Heart left ventricle (tissue), 16 donors: ENCODE measurements at places on chromosomes 5 and 9. TPM values are rescaled to one million over a fixed set of nuclear protein-coding genes. Genes with fewer than 3 reads are reported as not detected.

Gene CCDC192
- total RNA-seq = not detected

Gene CMBL
- total RNA-seq = 29.0 TPM

Gene ANKRD31
- total RNA-seq = not detected

- no peaks in the 10 kb centered on the region for H3K36me3 ChIP-seq
- H3K27ac ChIP-seq = no peak overlapping the region
- no peaks in the 10 kb centered on the region for H3K4me1 ChIP-seq
- no peak for DNase-seq
Measured at GRCh38 chr5:150853561-150853960, 7.2 kb downstream of the IRGM start.

Gene ZNF354B
- total RNA-seq = 11.3 TPM

Gene NDST1
- total RNA-seq = 50.2 TPM

- no peaks in the 10 kb centered on the region for H3K36me3 ChIP-seq
- peaks cover 10% of the 10 kb centered on the region for H3K4me1 ChIP-seq
- no peak overlapping the region for H3K27ac ChIP-seq
- DNase-seq = no peak
- no peak overlapping the region for H3K4me3 ChIP-seq
Measured at GRCh38 chr9:97873425-97873824, 20.4 kb downstream of the FOXE1 start.

GRCh38 chr5:154444556-154445421 is 1.0 kb upstream of the SAP30L start:
- peak overlapping the region; percentile 89 for H3K4me3 ChIP-seq
- H3K36me3 ChIP-seq = no peaks in the 10 kb centered on the region
- DNase-seq = no peak
- H3K27me3 ChIP-seq = no peaks in the 10 kb centered on the region

DNA sequence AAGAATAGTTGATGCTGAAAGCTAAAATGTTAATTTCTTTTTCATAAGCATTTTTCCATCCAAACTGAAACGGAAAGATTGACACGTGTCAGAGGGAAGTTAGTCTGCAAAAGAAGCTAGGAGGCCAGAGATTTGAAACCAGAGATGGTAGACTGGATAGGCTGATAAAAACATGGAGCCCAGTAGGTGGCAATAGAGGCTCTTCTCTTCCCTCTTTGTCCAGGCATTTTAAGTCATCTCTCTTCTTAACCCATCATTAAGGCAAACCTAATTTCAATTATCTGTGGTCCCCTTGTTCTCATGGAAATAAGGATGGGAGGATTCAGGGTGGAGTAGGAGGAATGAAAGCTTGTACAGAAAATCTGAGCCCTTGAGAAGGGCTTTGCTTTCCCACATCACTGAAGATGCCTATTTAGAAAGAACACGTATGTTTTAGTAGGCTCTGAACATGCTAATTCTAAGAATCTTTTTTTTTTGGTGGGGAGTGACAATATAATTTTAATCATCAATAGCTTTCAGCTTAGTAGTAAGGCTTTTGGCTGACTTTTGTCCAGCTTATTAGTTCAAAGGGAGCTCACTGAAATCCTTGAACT is 66.6 kb downstream of the ZNF474 start:
- DNase-seq = no peak
- H3K4me1 ChIP-seq = no peaks in the 10 kb centered on the region
- no peaks in the 10 kb centered on the region for H3K27me3 ChIP-seq
- no peak overlapping the region for H3K27ac ChIP-seq

DNA sequence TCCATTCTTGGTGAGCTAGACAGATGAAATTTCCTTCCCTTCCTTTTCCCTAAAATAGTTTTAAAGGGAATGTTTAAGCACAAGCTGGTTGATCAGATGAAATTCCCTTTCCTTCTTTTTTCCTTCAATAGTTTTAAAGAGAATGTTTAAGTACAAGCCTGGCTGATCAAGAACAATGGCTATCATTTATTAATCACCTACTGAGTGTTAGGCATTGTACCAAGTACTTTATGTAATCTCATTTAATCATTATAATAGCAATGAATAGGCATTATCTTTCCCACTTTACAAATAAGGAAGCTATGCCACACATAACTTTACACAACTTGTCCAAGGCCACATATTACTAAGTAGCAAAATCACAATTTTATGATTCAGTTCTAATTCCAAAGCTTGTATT is 152.0 kb upstream of the ACOT12 start:
- no peak overlapping the region for H3K4me3 ChIP-seq
- H3K4me1 ChIP-seq = no peaks in the 10 kb centered on the region
- no peaks in the 10 kb centered on the region for H3K27me3 ChIP-seq
- H3K36me3 ChIP-seq = no peaks in the 10 kb centered on the region
- H3K27ac ChIP-seq = no peak overlapping the region
